ENCODE measurements at places on chromosomes 3 and 15.

- DNase-seq = no peak
These were observed 48.0 kb upstream of the FSTL1 start for GRCh38 chr3:120498556-120499346.

DNA sequence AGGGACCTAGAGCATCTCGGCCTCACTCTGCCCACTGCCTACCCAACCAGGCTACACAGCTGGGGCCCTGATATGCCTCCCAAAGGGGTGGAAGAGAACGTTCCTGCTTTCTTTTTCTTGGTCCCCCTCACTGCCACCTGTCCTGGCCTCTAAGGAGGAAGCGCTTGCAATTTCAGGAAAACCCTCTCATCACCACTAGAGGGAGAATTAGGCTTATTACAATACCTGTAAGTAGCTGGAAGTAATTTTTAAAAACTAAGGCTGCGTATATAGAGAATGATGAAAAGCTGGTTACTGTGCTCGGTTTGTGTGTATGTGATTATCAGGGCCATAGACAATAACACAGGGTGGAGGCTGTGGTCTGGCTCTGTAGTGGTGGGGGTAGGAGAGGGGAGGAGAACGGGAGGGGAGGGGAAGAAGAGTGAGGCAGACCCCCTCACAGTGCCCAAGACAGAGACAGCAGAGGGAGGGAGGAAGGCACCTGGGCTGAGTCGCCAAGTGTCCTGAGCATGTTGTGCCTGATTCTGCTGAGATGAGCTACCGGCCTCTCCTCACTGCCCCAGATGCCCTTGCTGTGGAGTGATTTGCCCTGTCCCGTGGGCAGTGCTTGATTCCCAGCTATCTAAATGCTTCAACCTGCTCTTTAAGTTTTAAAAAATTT is 3.3 kb downstream of the GABRG3 start:
- DNase-seq = no peak

DNA sequence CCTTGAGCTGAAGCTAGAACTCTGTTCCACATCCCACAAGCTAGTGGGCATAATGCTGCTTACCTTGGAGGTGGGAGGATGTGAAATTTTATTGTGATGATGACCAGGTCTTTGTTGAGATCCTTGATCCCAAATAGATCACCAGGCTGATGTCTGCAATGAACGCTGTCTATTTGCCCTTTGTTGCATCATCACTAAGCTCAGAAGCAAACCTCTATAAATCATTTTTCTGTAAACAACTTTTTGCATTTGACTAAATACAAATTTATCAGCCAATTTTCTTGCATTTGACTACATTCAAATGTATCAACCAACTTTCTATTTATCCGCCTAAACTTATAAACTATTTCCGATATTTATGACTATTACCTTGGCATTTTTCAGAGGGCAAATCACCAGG is 9.7 kb downstream of the CCDC80 start:
- no peak for DNase-seq

DNA sequence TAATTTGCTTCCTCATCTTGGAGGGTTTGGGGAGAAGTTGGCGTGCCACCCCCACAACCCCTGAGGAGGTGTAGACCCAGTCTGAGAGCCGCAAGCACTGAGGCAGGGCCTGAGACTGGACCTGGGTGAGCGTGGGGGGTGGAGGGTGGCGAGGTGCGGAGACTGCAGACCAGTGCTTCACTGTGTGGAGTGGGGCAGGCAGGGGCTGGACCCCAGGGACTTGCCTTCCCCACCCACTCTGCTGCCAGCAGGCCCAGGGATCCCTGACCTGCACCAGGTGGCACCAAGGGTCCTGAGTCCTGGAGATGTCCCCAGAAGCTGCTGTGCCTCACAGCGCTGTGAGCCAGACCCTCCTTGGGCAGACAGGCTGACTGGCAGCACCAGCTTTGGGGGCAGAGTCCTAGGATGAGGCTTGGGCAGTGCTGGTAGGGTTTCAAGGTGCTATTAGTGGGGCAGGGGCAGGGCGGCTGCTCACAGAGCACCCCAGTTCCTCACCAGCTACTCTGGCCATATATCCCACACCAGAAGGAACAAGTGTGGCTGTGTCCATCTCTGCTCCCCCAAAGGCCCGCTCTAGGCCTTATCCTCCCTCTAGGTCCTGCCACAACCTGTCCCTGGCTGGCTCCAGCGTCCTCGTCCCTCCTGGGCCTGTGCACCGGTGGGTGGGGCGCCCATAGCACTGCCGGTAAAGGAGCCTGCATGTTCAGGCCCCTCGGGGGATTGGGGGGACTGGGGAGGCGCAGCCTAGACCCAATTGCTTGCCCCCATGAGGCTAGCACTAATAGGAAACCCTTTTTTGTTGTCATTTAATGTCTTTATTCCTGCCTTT is 11.8 kb downstream of the ZBTB47 start:
- DNase-seq = no peak

DNA sequence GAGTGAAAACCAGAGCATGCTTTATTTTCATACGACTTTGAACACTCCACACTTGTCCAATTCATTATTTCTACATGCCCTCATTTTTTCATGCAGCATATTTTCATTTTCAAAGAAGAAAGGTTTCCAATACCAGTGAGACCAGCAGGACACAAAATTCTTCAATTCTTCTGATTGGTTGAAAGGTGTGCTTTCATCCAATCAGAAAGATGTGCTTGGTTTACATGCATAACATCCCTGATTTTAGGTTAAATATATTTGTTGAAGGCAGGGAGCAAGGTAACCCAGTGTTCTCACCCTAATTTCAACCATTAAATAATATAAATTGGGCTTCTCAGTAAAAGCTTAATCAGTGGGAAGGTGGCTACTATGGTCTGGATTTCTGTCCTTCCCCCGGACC is 47.5 kb upstream of the PPIB start:
- DNase-seq = no peak
